ENCODE measurements at places on chromosomes 4 and X.

DNA sequence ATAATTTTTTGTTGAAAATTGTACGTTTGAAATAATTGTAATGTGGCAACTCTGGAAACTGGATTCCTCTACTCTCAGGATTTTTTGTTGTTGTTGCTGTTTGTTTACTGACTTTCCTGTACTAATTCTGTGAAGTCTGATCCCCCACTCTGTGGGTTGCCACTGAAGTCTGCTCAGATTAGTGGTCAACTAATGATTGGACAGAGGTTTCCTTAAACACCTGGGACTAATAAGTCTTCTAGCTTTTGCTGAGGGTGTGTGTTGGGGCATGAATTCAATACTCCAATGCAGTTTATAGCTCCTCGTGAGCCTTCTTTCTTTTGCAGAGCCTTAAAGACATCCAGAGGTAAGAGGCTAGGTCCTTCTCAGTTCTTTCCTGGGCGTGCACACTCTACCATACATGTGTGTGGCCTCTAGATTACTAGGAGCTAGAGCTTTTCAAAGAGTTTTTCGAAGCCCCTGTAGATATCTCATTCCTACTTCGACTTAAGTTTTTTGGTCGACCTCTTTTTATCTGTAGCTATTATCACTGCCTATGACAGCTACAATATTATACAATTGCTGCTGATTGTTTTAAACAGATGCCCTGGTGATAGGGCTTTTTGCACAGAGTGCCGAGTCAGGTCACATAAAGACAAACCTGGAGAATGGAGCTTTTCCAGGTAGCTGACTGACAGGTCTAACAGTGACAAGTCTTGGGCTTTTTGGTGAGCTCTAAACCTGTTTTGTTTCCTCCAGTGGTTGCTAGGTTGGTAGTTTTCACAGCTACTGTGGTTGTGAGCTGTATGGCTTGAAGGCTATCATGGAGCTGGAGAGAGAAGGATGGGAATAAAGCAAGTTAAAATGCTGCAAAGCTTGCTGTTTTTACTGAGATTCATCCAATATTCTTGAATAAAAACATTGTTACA is 34.0 kb downstream of the BMP2K start:
- no peak for DNase-seq

GRCh38 chrX:145631461-145631951 is 186.1 kb upstream of the SLITRK2 start:
- DNase-seq, result no peak

DNA sequence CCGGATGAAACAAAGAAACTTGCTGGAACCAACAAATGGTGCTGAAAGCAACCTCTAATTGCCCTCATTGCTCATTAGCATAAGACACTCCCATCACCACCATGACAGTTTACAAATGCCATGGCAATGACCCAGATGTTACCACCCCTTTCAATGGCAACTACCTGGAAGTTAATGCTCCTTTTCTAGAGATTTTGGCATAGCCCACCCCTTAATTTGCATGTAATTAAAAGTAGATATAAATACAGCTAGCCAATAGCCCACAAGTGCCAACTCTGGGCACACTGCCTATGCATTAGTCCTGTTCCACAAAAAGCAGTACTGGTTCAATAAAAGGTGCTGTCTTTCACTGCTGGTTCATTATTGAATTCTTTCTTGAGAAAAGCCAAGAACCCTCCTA is 410.3 kb upstream of the PPP1R2C start:
- no peak for DNase-seq

DNA sequence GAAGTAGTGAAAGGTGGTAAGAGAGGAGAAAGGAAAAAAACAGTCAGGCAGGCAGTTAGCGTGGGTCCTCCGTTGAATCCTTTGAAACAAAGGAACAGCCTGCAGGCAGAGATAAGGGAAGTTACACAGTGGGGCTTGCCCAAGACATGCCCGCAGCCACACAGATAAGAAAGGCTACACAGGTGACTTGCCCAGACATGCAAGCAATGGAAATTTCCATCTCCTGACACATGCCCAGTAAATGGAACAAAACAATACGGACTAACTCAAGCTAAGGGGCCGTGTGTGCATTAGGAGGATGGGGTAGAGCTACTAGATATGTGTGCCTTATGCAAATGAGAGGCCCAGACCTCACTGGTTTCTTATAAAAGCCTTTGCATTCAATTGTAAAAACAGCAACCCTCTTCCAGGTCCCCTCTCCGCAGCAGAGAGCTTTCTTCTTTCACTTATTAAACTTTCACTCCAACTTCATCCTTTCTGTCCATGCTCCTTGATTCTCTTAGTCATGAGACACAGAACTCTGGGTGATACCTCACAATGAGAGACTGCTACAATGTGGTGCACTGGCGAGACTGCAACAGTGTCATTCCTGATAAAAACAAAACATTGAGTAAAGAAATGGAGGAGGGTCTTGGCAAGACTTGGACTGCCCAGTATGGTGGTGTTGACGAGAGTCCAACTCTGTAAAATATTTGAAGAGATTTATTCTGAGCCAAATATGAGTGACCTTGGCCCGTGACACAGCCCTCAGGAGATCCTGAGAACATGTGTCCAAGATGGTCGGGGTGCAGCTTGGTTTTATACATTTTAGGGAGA is 997.4 kb upstream of the PRKX start:
- DNase-seq, result peak; percentile 0

- peak; percentile 68 for DNase-seq
These were observed 67.1 kb downstream of the USP38 start for GRCh38 chr4:143251779-143252178.

- DNase-seq, result no peak
These were observed 4.2 kb upstream of the EFNB1 start for GRCh38 chrX:68824565-68825125.

GRCh38 chrX:142831961-142832530 is 193.7 kb upstream of the SPANXN4 start:
- no peak for DNase-seq

DNA sequence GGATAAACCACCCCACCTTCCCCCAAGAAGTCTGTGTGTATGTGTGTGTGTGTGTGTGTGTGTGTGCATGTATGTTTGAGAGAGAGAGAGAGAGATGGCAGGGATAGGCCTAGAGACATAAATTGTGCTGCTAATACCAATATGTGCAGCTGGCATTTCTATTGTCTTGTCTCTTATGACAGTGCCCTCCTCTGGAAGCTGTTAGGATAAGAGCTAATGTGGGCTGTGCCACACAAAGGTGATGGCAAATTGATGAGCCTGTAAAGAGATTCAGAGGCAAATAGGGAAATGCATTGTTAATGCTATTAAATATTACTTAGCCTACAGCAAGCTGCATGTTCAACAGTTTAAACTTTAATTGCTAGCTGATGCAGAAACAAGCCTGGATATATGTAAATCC is 332.0 kb downstream of the NKX6-1 start:
- DNase-seq, result no peak

DNA sequence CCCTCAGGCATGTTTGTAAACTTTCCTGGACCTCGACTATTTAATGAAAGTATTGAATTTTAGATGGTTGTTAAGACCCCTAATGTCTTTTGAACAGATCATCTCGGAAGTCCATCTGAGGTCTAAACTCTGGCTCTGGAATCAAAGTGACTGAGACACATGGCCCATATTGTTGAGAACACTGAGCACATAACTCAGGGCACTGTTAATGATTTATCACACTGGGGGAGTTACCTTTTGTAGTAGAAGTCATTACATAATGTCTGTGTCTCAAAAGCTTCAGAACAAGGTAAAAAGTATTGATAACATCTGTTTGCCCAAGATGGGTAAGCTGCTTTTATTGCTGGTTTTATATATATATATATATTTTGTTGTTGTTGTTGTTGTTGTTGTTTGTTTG is 103.4 kb upstream of the HS3ST1 start:
- DNase-seq, result no peak

DNA sequence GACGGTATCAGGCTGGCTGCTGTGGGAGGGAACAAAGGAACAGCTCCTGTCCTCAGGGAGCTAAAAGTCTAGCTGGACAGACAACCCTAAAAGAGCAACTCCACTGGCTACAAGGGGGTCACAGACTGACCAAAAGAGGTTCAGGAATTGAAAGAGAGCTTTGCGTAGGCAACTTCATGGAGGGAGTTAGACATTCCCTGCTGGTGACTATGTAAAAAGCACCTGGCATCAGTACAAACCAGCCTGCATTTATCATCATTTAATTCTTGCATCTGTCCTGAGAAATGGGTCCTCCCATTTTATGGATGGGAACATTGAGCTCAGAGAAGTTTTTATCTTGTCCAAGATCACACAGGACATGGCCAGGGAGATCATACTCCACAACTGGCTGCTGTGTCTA is 1.4 kb upstream of the LGI2 start:
- DNase-seq, result peak; percentile 8

GRCh38 chr4:38194047-38194602 is 233.9 kb downstream of the PTTG2 start:
- DNase-seq, result no peak

- DNase-seq, result peak; percentile 54
These were observed 137.6 kb downstream of the EGF start for GRCh38 chr4:110049951-110050925.

DNA sequence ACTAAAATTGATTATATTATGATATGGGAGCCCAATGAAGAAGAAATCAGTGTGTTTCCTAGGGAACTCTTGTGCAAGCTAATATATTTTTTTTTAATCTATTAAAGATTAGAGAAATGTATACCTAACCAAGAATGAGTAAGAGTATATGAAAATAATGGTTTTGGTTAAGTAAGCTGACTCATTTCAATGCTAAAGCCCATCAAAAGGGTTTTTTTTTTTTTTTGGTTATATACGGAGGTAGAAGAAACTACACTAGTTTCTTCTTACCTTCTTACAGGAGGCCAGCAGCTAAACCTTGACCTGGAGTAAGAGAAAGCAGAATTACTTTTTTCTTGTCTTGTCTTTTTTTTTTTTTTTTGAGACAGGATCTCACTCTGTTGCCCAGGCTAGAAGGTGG is 27.5 kb downstream of the RUFY3 start:
- DNase-seq, result peak; percentile 24

DNA sequence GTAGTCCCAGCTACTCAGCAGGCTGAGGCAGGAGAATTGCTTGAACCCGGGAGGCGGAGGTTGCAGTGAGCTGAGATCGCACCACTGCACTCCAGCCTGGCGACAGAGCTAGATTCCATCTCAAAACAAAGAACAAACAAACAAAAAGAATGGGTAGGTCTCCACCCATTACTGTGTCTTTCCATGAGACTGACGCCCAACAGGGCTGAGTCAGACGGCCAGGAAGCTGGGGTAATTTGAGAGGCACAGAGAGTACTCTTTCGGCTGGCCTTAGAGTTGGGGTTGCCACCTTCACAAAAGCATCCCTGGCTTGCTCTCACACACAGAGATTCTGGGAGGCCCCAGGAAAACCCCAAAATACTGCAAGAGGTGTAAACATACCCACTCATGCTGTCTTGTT is 72.0 kb upstream of the DHRSX start:
- peak; percentile 59 for DNase-seq

- peak; percentile 26 for DNase-seq
These were observed 288.4 kb upstream of the NRK start for GRCh38 chrX:105533951-105534350.

DNA sequence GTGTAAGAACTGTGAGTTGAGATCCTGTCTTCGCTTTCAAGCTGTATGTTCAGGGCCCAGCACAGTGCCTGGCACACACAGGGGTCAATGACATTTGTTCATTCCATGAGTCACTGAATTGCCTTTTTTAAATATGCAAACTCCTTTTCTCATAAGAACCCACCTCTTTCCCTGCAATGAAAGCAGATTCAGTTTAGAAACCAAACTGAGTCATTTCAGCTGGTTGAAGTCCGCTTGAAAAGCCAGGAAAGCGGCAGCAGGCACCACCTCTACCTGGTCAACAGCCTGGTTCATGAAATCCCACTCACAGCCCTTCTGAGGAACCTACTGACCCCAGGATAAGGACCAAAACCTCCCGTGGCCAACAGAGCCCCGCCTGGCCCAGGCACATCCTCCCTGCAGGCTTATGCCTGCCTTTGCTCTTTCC is 4.5 kb upstream of the C1QTNF7 start:
- no peak for DNase-seq

DNA sequence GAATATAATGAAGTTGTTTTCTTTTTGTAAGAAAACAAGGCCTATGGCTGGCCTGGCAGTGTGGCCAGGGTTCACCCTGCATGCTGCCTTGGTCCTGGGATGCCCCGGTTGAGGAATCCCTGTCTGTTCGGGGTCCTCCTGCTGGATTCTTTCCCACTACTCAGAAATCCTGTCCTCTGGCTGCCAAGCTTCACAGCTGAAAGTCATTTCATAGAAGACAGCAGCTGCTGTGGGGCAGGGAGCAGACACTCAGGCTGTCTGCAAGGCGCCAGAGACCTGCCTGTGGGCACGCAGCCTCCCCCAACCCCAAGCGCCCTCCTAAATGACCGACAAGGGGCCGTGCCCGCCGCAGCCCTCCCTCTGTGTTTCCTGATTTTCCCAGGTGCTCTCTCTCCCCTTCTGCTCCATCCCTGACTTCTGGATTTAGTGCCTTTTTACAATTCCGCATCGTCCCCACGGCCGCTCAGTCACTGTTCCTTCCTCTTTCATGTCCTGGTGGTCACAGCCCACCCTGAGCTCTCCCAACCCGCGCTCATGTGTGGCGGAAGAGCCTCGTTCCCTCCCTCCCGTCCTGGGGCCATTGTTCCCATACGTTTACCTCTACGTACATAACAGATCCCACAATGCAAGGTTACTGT is 27.5 kb downstream of the ZFYVE28 start:
- DNase-seq, result no peak

DNA sequence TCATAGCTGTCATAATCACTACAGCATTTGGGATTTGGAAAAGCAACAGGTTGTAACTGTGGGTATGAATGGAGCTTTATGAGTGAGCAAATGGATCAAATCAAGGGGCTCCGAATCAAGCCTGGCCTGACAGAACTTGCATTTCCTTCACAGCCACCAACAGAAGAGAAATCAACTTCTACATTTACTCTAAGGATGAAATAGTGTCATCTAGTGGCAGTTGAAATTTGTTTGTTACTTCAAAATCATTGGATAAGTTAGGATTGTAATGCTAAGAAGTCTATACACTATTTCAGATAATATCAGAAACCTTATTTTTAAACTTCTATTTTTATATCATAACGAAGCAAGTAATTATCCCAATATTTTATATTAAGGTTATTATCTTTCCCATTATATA is 10.7 kb upstream of the WDR17 start:
- DNase-seq, result no peak

DNA sequence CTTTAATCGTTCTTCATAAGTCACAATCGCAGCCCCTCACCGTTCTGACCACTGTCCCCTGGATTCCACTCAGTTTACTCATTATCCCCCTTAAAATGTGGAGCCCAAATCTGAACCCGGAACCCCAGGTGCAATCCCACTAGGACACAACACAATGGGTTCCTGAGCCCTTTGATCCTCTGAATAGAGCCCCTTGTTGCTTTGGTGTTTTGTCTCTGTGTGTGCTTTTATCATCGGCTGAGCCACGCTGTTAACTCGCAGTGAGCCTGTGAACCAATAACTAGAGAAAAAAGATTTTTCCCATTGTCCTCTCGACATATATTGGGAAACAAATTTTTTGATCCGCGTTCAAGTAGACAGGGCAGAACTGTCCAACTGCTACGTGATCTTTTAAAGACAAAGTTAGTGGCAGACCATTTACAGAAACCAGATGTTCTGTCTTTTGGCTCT is 617 bp upstream of the PDHA1 start:
- DNase-seq, result no peak

GRCh38 chr4:77306496-77306895 is 149.5 kb downstream of the CCNG2 start:
- no peak for DNase-seq

GRCh38 chr4:75909405-75909804 is 7.2 kb upstream of the PPEF2 start:
- no peak for DNase-seq

Measured in iris pigment epithelial cell (primary cell).